ENCODE measurements at places on chromosomes 6 and 20.

- H3K27ac ChIP-seq, result no peak overlapping the region
- no peaks in the 10 kb centered on the region for H3K36me3 ChIP-seq
- H3K27me3 ChIP-seq, result peaks cover 33% of the 10 kb centered on the region
- no peak for DNase-seq
- no peaks in the 10 kb centered on the region for H3K4me1 ChIP-seq
These were observed 6.3 kb downstream of the SAMD5 start for GRCh38 chr6:147514831-147515230.

DNA sequence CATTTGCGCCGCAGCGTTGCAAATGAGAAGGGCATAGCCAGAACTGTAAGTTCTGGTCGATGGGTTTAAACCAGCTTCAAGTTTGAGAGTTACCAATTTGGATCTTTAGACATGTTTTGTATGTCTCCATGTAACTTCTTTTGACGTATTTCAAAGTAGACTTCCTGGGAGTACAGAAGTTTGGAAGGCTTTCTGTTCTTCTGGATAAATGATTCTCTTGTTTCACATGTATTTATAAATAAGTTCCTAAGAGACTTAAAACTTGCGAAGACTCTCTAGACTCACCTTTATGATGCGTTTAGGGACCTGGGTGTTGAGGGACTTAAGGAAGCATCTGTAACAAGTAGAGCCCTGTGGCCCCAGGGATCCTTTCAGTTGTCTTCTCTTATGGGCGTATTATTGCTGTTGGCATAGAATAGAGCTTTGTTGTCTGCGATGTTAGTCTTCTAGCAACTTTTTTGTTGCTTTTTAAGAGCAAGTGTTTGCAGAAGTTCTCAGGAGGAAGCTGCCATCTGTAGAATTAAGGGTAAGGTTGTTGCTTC lies 1.3 kb downstream of the CDYL start:
- peaks cover 77% of the 10 kb centered on the region for H3K4me1 ChIP-seq
- peak overlapping the region; percentile 85 for H3K4me3 ChIP-seq
- peaks cover 17% of the 10 kb centered on the region for H3K36me3 ChIP-seq
- H3K27ac ChIP-seq, result peak overlapping the region; percentile 85
- DNase-seq, result no peak

DNA sequence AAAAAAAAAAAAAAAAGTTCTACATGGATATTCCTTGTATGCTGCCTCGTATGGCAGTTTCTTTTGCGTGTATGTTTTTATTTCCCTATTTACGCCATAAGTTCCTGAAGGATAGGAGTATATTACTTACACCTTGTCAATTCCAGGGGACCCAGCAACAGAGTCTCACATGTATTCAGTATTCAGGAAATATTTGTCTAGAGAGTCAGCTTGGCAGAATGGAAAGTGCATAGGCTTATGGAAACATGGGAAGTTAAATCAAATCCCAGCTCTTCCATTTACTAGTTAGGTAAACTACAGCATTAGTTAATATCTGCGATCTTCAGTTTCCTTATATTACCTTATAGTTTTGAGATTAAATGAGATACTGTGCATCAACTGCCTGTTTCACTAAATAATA lies 51.1 kb upstream of the SLC22A16 start:
- H3K36me3 ChIP-seq, result no peaks in the 10 kb centered on the region
- no peak for DNase-seq
- no peaks in the 10 kb centered on the region for H3K4me1 ChIP-seq
- H3K27me3 ChIP-seq, result peaks cover 4% of the 10 kb centered on the region

GRCh38 chr6:111743862-111744692 lies 129.2 kb downstream of the FYN start:
- DNase-seq, result no peak
- H3K27ac ChIP-seq, result peak overlapping the region; percentile 61
- H3K4me3 ChIP-seq, result no peak overlapping the region
- peaks cover 87% of the 10 kb centered on the region for H3K36me3 ChIP-seq
- no peaks in the 10 kb centered on the region for H3K27me3 ChIP-seq
- peaks cover 93% of the 10 kb centered on the region for H3K4me1 ChIP-seq

DNA sequence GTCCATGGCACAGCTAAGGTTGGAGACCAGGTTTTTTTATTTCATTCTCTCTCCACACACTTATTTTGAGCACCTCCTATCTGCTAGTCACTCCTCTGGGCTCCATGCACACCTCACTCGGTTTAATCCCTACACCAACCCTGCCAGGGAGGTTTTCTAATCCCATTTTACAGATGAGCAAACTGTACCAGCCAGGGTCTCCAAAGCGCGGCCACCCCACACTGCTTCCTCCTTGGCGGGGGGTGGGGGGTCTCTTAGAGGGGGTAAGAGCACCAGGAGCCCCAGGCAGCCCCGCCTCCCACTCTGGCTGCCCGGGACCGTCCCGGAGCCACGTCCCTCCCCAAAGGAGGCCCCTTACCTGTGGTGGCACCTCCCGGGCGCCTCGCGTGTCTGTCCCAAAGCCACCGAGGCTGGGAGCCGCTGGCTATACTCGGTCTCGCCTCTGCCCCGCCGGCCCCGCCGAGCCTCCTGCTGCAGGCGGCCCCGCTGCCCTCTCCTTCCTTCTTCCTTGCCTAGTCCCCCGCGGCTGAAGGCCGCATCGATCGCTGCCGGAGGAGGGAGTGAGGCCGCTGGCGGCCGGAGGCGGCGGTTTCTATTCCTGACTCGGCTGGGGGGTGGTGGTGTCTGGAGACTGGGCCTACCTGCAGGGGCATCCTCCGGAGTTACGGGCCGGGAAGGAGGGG lies at the start of gene KCNS1:
Gene KCNS1, minus strand, starts transcription at position 565 of the 683 bp plus-strand sequence. CDS start 1,891 bp downstream, outside the sequence.
- no peak within 1 kb of the TSS for H3K4me3 ChIP-seq
- peaks cover 57% of the 10 kb centered on the region for H3K27me3 ChIP-seq
- DNase-seq, result no peak
- no peak within 1 kb of the TSS for H3K27ac ChIP-seq
- H3K36me3 ChIP-seq, result no peaks in the 10 kb centered on the region
- H3K4me1 ChIP-seq, result peaks cover 14% of the 10 kb centered on the region

GRCh38 chr6:142035890-142036289 lies 96.8 kb upstream of the GJE1 start:
- DNase-seq, result no peak
- no peaks in the 10 kb centered on the region for H3K4me1 ChIP-seq
- no peaks in the 10 kb centered on the region for H3K36me3 ChIP-seq
- H3K27me3 ChIP-seq, result peaks cover 5% of the 10 kb centered on the region

- no peaks in the 10 kb centered on the region for H3K27me3 ChIP-seq
- peaks cover 71% of the 10 kb centered on the region for H3K4me1 ChIP-seq
- peak overlapping the region; percentile 72 for H3K27ac ChIP-seq
- H3K4me3 ChIP-seq, result no peak overlapping the region
- peaks cover 84% of the 10 kb centered on the region for H3K36me3 ChIP-seq
These were observed 54.1 kb downstream of the SNX9 start for GRCh38 chr6:157877149-157877548.

DNA sequence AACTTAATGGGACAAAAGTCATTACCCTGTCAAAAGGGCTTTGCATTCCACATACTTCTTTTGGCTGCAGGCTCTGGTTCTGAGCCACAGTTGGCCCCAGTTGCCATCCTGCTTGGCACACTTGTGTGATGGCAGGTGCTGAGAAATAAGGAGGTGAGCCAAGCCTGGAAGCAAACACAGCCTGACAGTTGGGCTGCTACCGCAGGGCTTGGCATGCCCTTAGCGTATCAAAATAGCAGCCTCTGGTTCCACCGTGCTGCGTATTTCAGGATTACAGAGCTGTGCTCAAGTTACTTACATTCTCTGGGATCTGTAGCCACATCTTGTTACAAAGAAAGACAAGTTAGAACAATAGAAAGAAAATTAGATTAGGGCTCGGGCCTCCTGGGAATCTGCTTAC lies 11.1 kb downstream of the MTHFD1L start:
- H3K27ac ChIP-seq, result no peak overlapping the region
- no peaks in the 10 kb centered on the region for H3K4me1 ChIP-seq
- no peak overlapping the region for H3K4me3 ChIP-seq
- no peaks in the 10 kb centered on the region for H3K27me3 ChIP-seq
- no peak for DNase-seq

GRCh38 chr20:2507875-2508630 lies 662 bp downstream of the ZNF343 start:
- peaks cover 23% of the 10 kb centered on the region for H3K4me1 ChIP-seq
- no peak for DNase-seq
- H3K4me3 ChIP-seq, result peak overlapping the region; percentile 99

- H3K27me3 ChIP-seq, result no peaks in the 10 kb centered on the region
- H3K27ac ChIP-seq, result no peak overlapping the region
- peaks cover 22% of the 10 kb centered on the region for H3K4me1 ChIP-seq
- DNase-seq, result no peak
- H3K36me3 ChIP-seq, result peaks cover 30% of the 10 kb centered on the region
These were observed 50.5 kb downstream of the SCAND1 start for GRCh38 chr20:35903843-35904242.

GRCh38 chr6:15507746-15508145 lies 155.1 kb downstream of the DTNBP1 start:
- no peaks in the 10 kb centered on the region for H3K27me3 ChIP-seq
- peaks cover 52% of the 10 kb centered on the region for H3K36me3 ChIP-seq
- H3K27ac ChIP-seq, result no peak overlapping the region
- no peak for DNase-seq
- H3K4me3 ChIP-seq, result no peak overlapping the region
- peaks cover 6% of the 10 kb centered on the region for H3K4me1 ChIP-seq

DNA sequence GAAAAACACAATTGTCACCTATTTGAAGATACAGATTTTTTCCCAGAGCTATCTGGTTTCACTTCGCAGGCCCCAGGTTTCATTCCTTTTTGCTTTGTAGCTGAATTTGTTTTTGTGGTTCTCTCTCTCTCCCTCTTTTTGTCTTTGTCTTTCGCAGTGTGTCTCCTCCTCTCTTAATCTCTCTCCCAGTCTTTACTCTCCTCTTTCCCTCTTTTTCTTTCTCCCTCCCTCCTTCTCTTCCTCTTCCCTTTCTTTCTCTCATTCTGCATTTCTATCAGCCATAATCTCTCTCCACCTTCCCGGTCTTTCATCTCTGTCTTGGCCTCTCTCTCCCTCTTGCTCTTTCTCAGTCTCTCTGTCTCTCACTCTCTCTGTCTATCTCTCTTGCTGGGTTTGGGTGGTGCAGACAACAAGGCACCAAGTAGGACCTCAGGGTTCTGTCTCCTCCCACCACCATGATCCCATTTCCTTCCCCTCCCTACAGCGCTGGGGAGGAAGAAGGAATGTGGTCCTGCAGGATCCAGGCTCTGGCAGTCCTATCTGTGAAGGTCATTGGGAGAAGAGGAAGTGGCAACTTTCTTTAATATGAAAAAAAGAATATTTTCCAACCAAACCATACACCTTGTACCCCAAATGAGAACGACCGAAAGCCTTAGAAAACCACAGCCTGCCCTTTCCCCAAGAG lies 63.2 kb downstream of the BANF2 start:
- H3K4me1 ChIP-seq, result peaks cover 10% of the 10 kb centered on the region
- H3K4me3 ChIP-seq, result no peak overlapping the region
- H3K27me3 ChIP-seq, result peaks cover 1% of the 10 kb centered on the region
- no peak for DNase-seq
- no peaks in the 10 kb centered on the region for H3K36me3 ChIP-seq

GRCh38 chr6:154039231-154039842 lies at the start of gene OPRM1:
Gene OPRM1 (plus strand): TSS chr6:154039240. CDS start chr6:154039545, 305 bp downstream.
- H3K36me3 ChIP-seq, result no peaks in the 10 kb centered on the region
- H3K27ac ChIP-seq, result no peak within 1 kb of the TSS
- H3K27me3 ChIP-seq, result peaks cover 29% of the 10 kb centered on the region

DNA sequence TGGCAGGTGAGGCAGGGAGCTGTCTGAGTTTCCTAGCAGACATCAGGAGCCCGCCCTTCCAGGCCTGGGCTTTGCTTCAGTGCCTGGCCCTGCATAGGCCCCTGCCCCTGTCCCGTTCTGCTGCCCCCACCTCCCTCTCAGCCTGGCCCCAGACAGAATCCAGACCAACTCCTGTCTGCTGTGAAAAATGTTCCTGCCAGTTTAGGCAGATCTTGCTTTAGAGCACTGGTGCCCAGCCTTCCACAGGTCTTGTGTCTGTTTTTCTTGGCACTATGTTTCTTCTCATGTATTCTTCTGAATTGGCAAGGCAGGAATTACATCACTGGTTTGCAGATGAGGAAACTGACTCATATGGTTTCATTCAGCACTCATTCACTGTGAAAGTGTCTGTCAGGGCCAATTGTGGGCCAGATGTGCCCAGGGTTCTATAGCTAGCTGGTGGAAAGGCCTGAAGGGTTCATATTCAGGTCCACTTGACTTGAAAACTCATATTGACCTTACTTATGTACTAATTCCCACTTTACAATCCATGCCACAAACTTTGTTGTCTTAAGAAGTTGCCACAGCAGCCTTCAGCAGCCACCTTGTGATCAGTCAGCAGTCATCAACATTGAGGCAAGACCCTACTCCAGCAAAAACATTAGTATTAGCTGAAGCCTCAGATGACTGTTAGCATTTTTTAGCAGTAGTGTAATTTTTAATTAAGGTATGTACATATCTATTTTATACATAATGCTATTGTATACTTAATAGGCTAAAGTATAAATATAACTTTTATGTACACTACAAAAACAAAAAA lies 40.5 kb downstream of the HLA-F start:
- H3K4me1 ChIP-seq, result peaks cover 31% of the 10 kb centered on the region
- no peak for DNase-seq

- no peaks in the 10 kb centered on the region for H3K27me3 ChIP-seq
- no peak overlapping the region for H3K27ac ChIP-seq
- DNase-seq, result no peak
These were observed 190.3 kb downstream of the ZDHHC14 start for GRCh38 chr6:157571269-157571668.
